Astrocyte (in vitro differentiated cells and primary cell): ENCODE measurements at places on chromosomes 3 and 15.

- DNase-seq, result no peak
- H3K27ac ChIP-seq, result no peak overlapping the region
- H3K27me3 ChIP-seq, result no peaks in the 10 kb centered on the region
- no peak overlapping the region for H3K4me3 ChIP-seq
Measured at GRCh38 chr3:146386936-146387335, 82.4 kb downstream of the PLSCR2 start.

DNA sequence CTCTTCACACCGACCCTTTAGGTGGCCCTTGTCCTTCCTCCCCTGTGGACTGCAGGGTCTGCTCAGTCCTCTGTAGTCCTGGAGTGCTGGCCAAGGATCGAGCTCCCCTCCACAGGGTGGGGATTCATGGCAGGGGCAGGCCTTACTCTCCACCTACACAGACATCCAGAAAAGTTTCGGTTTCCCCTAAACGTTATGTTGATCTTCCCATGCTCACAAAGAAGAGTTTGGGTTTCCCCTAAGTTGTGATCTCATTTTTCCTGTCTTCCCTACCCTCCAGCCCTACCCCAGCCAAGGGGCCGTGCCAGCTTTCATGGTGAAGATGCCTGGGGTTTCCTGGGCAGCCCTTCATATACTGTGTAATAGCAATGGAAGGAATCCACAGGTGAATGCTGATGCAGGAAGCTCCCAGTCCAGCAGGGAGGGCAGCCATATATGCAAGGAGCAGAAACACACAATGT lies 10.3 kb downstream of the STOML1 start:
- H3K27me3 ChIP-seq, result no peaks in the 10 kb centered on the region
- no peak for DNase-seq
- peak overlapping the region; percentile 84 for H3K27ac ChIP-seq
- H3K36me3 ChIP-seq, result no peaks in the 10 kb centered on the region

- peaks cover 8% of the 10 kb centered on the region for H3K4me1 ChIP-seq
- H3K27ac ChIP-seq, result peak within 1 kb of the TSS; percentile 79
- H3K36me3 ChIP-seq, result no peaks in the 10 kb centered on the region
- peak within 1 kb of the TSS; percentile 98 for H3K4me3 ChIP-seq
- peak; percentile 83 for DNase-seq
Measured at GRCh38 chr3:15064835-15065549, at the start of gene MRPS25. Gene MRPS25 (minus strand): TSS chr3:15065315. CDS start chr3:15065194, 121 bp downstream.

DNA sequence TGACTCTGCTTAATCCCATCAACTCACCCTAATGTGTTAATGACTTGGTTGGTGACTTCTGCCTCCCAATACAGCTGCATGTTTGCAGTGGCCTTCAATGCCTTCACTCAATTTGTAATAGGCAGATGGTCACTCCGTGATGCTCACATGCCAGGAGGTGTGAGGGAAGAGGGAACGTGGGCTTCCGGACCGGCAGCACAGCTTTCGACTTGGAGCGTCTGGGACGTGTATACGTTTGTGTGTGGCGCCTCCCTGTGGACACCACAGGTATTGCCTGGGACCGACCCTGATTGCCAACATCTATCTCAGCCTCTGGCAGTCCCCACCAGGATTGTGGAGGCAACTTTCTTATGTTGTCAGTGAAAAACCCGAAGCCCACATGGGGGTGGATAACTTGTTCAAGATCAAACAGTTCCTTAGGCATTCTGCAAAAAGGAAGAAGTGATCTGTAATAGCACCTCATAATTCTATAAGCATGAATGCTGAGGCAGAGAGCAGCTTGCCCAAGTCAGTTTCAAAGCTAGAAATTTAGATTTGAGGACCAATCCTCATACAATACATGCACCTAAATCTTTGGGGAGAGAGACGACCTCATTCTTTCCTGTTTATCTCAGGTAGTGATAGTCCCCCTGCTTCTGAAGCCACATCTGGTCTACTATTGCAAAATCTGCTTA lies 16.9 kb downstream of the MRPL46 start:
- H3K4me1 ChIP-seq, result peaks cover 9% of the 10 kb centered on the region
- H3K27ac ChIP-seq, result no peak overlapping the region
- DNase-seq, result peak; percentile 44
- H3K4me3 ChIP-seq, result no peak overlapping the region
- no peaks in the 10 kb centered on the region for H3K27me3 ChIP-seq
- no peaks in the 10 kb centered on the region for H3K36me3 ChIP-seq

DNA sequence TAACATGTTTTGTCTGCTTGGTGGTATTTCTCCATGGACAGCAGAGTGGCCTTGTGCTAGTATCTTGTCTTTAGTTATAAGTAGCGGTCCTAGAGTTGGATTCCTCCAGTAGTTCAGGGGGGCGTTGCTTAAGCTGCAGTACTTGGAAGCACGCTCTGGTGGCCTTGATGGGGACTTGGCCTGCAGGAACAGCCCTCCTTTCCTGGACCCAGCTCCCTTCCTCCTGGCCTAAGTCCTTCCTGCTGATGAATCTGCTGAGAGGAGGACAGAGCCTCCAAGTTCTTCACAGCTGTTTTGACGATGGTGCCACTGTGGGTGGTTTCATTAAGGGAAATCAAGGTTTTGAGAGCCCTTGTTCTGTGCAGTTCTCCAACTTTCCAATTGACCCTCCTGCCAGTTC lies 38.6 kb upstream of the SEC22A start:
- H3K4me1 ChIP-seq, result no peaks in the 10 kb centered on the region
- H3K27ac ChIP-seq, result no peak overlapping the region
- DNase-seq, result no peak

DNA sequence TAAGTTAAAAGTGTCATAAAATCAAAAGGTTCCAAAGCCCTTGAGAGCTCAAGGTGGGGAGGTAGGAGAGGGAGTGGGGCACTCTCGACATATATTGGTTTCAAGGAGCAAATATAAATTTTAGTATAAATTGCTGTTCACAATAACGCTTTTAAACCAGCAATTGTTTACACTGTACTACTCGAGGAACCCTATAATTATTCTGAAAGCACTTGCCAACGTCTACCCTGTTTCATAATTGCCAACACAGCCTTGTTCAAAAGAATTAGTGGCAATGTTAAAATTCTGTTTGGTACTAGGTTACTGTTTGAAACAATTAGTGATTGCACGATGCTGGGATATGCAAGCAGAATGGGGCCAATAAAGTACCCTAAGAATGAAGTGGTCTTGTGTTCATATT lies 76.3 kb upstream of the ICE2 start:
- no peaks in the 10 kb centered on the region for H3K4me1 ChIP-seq
- no peak for DNase-seq
- no peaks in the 10 kb centered on the region for H3K36me3 ChIP-seq
- no peak overlapping the region for H3K27ac ChIP-seq
- H3K4me3 ChIP-seq, result no peak overlapping the region
- H3K27me3 ChIP-seq, result no peaks in the 10 kb centered on the region

DNA sequence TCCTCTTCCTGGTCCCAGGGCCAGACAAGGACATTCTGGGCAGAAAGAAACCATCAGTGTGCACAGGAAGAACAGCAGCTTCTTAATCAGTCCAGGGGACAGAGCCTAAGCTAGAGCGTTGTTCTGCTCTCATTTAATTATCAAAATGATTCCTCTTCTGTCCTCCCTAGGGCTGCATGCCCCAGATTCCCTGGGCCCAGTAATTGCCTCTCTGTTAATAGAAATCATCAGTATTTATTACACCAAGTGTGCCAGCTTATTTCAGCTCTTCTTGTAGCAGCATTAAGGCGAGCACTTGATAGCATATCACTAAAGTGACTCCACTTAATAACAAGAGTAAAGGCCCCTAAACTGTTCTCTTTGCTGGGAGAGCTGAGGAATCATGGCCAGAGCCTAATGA lies 72.1 kb downstream of the WDR76 start:
- H3K4me1 ChIP-seq, result peaks cover 1% of the 10 kb centered on the region
- no peak for DNase-seq
- no peaks in the 10 kb centered on the region for H3K27me3 ChIP-seq
- no peak overlapping the region for H3K4me3 ChIP-seq
- H3K27ac ChIP-seq, result no peak overlapping the region

GRCh38 chr3:4551051-4551711 lies 58.0 kb downstream of the ITPR1 start:
- no peaks in the 10 kb centered on the region for H3K27me3 ChIP-seq
- H3K4me3 ChIP-seq, result no peak overlapping the region
- no peaks in the 10 kb centered on the region for H3K36me3 ChIP-seq
- no peak overlapping the region for H3K27ac ChIP-seq
- DNase-seq, result no peak

GRCh38 chr3:149936812-149937230 lies 33.9 kb downstream of the PFN2 start:
- H3K36me3 ChIP-seq, result no peaks in the 10 kb centered on the region
- H3K27me3 ChIP-seq, result no peaks in the 10 kb centered on the region
- peak; percentile 42 for DNase-seq

- no peak overlapping the region for H3K4me3 ChIP-seq
- no peak overlapping the region for H3K27ac ChIP-seq
- H3K27me3 ChIP-seq, result no peaks in the 10 kb centered on the region
- no peaks in the 10 kb centered on the region for H3K4me1 ChIP-seq
- no peak for DNase-seq
- H3K36me3 ChIP-seq, result no peaks in the 10 kb centered on the region
Measured at GRCh38 chr15:92157666-92158298, 235.9 kb upstream of the ST8SIA2 start.

DNA sequence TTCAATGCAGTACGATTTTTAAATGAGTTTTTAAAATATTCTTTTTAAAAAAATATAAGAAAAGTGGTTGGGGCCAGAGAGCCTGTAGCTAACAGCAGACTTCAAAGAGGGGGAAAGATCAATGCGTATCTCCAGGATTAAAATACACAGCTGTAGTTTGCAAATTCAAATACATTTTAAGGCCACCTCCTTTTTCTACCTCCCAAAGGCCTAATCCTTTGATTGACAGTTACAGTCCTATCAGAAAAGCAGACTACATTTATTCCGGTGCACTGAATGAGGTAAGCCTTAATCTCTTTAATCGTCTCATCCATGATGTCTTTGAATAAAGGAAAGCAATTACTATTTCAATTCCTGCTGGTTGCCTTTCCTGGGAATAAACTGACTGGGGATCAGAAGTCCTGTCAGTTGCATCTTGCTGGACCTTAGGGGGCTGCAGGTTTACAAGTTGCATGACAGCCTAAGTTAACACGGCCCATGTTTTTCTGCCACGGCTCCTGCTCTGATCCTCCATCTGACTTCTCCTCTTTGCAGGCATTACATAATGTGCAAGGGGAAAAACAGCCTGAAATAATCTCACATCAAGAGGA lies 51.7 kb downstream of the CADPS start:
- H3K27ac ChIP-seq, result no peak overlapping the region
- H3K36me3 ChIP-seq, result no peaks in the 10 kb centered on the region
- H3K4me3 ChIP-seq, result no peak overlapping the region
- DNase-seq, result no peak

- H3K27me3 ChIP-seq, result no peaks in the 10 kb centered on the region
- DNase-seq, result no peak
- H3K4me3 ChIP-seq, result no peak overlapping the region
- no peaks in the 10 kb centered on the region for H3K36me3 ChIP-seq
- H3K4me1 ChIP-seq, result no peaks in the 10 kb centered on the region
- H3K27ac ChIP-seq, result no peak overlapping the region
Measured at GRCh38 chr3:183534249-183534648, 21.3 kb downstream of the KLHL6 start.
